ENCODE measurements at places on chromosomes 2 and 18. TPM values are rescaled to one million over a fixed set of nuclear protein-coding genes. Genes with fewer than 3 reads are reported as not detected.

Gene TET3
- 19.8 TPM for polyA plus RNA-seq

Gene MAP3K19
- 0.47 TPM for polyA plus RNA-seq

Gene CPO
- 0.62 TPM for polyA plus RNA-seq

Gene PROKR1
- 0.20 TPM for polyA plus RNA-seq

Gene GALR1
- 0.03 TPM for polyA plus RNA-seq

DNA sequence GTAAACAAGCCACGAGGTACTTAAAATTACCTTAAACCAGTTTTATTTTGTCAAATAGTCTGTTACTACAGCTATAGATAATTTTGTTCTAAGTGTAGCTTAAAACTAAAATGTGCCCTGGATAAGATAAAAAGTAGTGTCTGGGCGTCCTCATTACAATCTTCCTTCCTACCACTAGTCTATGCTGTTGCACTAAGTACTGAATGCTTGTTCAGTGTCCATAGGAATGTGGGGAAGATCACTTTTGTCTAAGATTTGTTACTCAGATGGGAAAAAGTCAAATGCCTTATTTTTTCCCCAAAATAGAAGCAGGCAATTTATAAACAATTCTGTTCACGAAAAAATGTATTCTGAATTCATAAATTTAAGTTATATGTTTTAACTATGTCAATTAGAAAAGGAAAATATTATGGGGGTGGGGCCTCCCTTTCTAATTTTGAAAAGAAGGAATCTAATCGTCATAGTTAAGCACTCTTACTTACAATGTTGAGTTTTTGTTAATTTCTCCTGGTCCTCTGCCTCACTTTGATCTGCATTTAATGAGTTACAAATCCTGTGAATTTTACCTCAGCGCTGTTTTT lies 140.4 kb upstream of the VRK2 start:
- DNase-seq, result peak; percentile 2

DNA sequence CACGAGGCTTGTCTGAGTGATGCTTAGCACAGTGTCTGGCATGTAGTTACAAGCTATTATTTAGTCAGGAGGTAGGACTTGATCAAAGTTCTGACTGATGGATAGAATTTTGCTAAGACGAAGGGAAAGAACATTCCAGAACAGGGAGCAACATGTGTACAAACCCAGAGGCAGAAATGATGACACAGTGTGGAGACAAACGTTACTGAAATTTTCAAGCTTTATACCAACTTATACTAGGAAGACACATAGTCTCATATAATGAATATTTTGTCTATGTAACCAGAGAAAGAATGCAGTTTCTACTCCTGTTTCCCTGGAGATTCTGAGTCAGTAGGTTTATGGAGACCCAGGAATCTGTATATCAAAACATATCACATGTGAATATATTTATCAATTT lies 123.4 kb downstream of the FAM124B start:
- no peak for DNase-seq

- DNase-seq, result no peak
These were observed 213.0 kb upstream of the HAAO start for GRCh38 chr2:43005245-43005974.

GRCh38 chr2:25042321-25043240 lies 705 bp downstream of the EFR3B start:
- DNase-seq, result peak; percentile 34

All from left renal cortex interstitium (tissue), 4 donors.